Lung (tissue), 17 donors: ENCODE measurements at places on chromosomes 1 and 21. TPM values are rescaled to one million over a fixed set of nuclear protein-coding genes. Genes with fewer than 3 reads are reported as not detected.

Gene RPS6KC1
- total RNA-seq: 14.7 TPM

Gene MNDA
- total RNA-seq: 25.0 TPM

Gene GPR37L1
- not detected for total RNA-seq

Gene RNU1-4
- 3,134 TPM for total RNA-seq

Gene CD1C
- total RNA-seq: 0.92 TPM
